ENCODE measurements at places on chromosomes 7 and 10. TPM values are rescaled to one million over a fixed set of nuclear protein-coding genes. Genes with fewer than 3 reads are reported as not detected.

CRYGN gene
- not detected for total RNA-seq

TDRD1 gene
- not detected for total RNA-seq

SAMD9L gene
- 16.8 TPM for total RNA-seq

PAPOLB gene
- 0.10 TPM for total RNA-seq

DNMBP gene
- 17.5 TPM for total RNA-seq

MBLAC1 gene
- 2.3 TPM for total RNA-seq

ZNF680 gene
- total RNA-seq, result 9.1 TPM

PRKAR2B gene
- 3.4 TPM for total RNA-seq

ENO4 gene
- 0.70 TPM for total RNA-seq

DNA sequence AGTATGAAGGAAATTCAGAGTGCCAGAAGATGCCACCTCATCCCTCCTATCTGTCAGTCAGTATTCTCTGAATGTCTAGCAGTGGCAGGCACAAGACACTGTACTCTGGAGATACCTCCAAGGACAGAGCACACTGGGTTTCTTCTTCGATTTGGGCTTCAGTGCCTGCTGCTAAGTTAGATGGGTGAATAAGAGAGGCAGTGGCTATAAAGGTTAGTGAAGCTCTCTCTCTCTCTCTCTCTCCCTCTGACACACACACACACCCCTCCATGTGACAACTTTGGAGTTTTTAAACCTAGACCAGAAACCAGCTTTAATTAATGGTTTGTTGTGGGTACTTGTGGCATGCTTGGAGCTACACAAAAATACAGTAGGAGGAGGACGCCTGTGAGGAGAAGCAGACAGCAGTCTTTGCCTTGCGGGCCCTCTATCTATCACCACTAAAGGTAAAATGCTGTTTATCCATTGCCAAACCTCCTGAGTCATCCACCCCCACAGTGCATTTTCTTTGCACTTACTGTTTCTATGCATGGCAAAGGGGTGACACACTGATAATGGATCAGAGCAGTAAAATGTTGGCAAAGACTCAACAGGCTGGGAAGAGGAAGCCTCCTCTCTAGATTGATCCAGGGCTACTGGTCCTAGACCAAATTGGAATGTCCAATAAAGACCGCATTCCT, 102.5 kb downstream of the TRIL start:
- H3K27me3 ChIP-seq, result peaks cover 28% of the 10 kb centered on the region
- H3K4me3 ChIP-seq, result no peak overlapping the region
- peaks cover 16% of the 10 kb centered on the region for H3K4me1 ChIP-seq
- H3K27ac ChIP-seq, result no peak overlapping the region
- H3K36me3 ChIP-seq, result no peaks in the 10 kb centered on the region
- no peak for DNase-seq

- no peak overlapping the region for H3K4me3 ChIP-seq
- peaks cover 18% of the 10 kb centered on the region for H3K27me3 ChIP-seq
- H3K27ac ChIP-seq, result no peak overlapping the region
- H3K4me1 ChIP-seq, result peaks cover 9% of the 10 kb centered on the region
Observed at GRCh38 chr10:76086761-76087639, 655.6 kb downstream of the LRMDA start.

DNA sequence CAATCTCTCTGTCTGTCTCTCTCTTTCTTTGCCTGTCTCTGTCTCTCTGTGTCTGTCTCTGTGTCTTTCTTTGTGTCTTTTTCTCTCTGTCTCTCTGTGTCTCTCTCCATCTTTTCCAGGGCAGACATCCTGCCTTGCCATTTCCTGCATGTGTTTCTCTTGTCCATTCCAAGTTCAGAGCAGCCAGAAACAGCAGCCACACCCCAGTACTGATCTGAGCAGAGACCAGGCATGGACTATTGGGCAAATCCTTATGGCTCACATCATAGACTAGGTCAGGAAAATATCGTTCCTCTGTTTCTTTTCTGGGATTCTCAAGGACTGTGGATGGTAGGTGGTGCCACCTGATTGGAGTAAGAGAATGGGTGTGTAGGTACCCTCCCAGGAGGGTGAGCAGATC, 95.8 kb downstream of the RAMP3 start:
- H3K4me1 ChIP-seq, result no peaks in the 10 kb centered on the region
- H3K27me3 ChIP-seq, result peaks cover 39% of the 10 kb centered on the region
- H3K27ac ChIP-seq, result no peak overlapping the region
- no peaks in the 10 kb centered on the region for H3K36me3 ChIP-seq
- DNase-seq, result no peak

- no peaks in the 10 kb centered on the region for H3K27me3 ChIP-seq
- peaks cover 97% of the 10 kb centered on the region for H3K4me1 ChIP-seq
- DNase-seq, result no peak
Observed at GRCh38 chr10:13706604-13707003, 119.8 kb downstream of the PRPF18 start.

GRCh38 chr10:110353244-110354119, 48.8 kb upstream of the SMNDC1 start:
- peak overlapping the region; percentile 57 for H3K27ac ChIP-seq
- H3K36me3 ChIP-seq, result no peaks in the 10 kb centered on the region
- H3K27me3 ChIP-seq, result no peaks in the 10 kb centered on the region
- H3K4me1 ChIP-seq, result peaks cover 34% of the 10 kb centered on the region
- no peak for DNase-seq

DNA sequence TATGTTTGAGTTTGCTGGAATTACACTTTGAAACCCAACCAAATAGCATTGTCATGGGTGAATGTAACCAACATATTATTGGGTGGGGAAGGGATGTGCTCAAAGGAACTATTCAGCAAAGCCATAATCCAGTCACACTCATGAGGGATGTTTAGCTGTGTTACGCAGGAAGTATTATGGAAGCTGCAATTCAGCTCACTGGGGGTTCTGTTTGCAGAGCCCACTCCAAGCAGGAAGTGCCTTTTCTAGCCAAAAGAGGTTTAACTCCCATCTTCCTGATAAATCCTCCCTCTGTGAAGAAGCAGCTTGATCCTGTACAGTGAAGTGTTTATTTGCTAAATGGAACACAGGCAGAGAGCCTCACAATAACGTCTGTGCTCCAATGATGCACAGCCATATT, 172.5 kb downstream of the GLI3 start:
- H3K4me3 ChIP-seq, result no peak overlapping the region
- DNase-seq, result no peak
- H3K27me3 ChIP-seq, result no peaks in the 10 kb centered on the region

DNA sequence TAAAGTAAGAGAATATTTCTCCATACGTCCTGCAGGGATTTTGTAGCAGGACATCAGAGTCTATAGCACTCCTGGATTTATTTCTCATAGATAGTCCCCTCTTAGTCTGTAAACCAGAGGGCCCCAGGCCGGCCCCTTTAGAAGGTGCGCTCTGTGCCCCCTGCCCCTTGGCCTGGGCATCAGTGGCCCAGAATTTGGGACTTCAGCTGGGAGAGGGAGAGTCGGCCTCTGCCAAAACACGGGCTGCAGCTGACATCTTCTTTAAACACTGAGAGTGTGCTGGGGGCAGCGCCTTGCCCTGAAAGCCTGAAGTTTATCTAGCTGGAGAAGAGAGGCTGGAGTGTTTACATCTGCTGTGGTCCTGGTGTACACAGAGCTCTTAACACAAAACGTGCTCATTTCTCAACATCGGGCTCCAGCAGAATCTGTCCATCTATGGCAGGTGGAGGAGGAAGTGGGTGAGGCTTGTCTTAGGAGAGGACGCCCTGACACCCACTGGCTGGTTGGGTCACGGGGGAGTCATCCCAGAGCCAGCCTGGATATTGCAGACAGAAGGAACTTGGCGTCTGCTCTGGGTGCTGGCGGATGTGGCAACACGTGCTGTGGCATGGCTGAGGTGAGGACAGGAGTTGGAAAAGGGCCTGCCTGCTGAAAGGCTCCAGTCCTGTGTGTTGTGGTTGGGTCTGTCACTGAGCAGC, 5.0 kb upstream of the TACR2 start:
- peaks cover 6% of the 10 kb centered on the region for H3K4me1 ChIP-seq
- peaks cover 9% of the 10 kb centered on the region for H3K27me3 ChIP-seq
- H3K27ac ChIP-seq, result no peak overlapping the region
- no peak overlapping the region for H3K4me3 ChIP-seq
- DNase-seq, result no peak

DNA sequence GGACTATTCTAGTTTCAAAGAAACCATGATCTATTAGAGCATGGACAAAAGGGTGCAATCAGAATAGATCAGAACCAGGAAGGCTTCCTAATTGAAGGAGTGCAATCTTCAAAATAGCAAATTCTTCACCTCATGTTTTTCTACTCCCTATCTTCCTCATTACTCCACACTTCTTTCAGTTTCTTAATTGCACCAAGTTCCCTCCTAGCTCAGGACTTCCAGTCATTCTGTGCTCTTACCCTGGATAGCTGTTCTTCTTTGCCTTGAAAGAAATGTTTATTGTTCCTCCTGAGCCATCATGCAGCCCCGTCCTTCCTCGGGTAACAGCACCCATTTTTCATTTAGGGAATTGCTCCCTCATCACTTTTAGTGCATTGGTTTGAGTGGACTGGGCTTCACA, 23.1 kb downstream of the TRPV5 start:
- H3K36me3 ChIP-seq, result no peaks in the 10 kb centered on the region
- no peaks in the 10 kb centered on the region for H3K4me1 ChIP-seq
- no peak overlapping the region for H3K27ac ChIP-seq
- no peaks in the 10 kb centered on the region for H3K27me3 ChIP-seq
- no peak for DNase-seq

- H3K27ac ChIP-seq, result no peak overlapping the region
- peak; percentile 36 for DNase-seq
- H3K27me3 ChIP-seq, result no peaks in the 10 kb centered on the region
- peaks cover 3% of the 10 kb centered on the region for H3K4me1 ChIP-seq
- H3K4me3 ChIP-seq, result no peak overlapping the region
- no peaks in the 10 kb centered on the region for H3K36me3 ChIP-seq
Observed at GRCh38 chr7:44893710-44894234, 8.4 kb upstream of the PURB start.

DNA sequence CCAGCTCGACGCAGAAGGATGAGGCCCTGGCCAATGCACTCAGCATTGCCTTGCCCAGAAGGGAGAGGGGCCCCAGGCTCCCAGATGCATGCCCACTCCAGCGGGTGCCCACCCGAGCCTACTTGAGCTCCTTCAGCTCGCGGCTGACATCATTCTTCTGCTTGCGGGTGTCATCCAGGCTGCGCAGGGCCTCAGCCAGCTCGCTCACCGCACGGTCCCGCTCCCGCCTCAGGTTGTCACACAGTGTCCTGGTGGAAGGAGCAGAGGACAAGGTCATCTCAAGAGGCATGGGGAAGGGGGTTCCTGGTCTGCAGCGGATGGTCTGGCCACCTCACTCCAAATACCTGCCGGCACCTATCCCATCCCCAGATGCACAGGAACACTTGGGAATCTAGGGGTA, 92.8 kb downstream of the DLG5 start:
- no peak overlapping the region for H3K4me3 ChIP-seq
- peaks cover 26% of the 10 kb centered on the region for H3K36me3 ChIP-seq
- peaks cover 23% of the 10 kb centered on the region for H3K4me1 ChIP-seq
- no peaks in the 10 kb centered on the region for H3K27me3 ChIP-seq

DNA sequence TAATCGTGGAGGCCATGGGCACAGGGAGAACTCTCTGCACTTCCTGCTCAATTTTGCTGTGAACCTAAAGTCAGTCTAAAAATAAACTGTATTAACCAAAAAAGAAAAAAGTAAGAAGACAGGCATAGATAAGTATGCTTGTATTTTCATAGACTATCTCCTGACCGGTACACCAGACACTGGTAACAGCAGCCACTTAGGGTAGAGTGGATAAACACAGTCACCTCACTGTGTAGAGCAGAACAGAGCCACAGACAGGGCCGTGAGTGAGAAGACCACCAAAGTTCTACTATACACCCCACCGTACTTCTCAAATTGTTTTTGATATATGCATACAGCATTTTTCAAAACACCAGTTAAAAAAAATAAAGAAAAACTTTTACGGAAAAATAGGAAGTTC, 25.0 kb downstream of the NUDCD3 start:
- DNase-seq, result no peak
- peak overlapping the region; percentile 19 for H3K27ac ChIP-seq
- peaks cover 37% of the 10 kb centered on the region for H3K36me3 ChIP-seq
- H3K4me1 ChIP-seq, result peaks cover 34% of the 10 kb centered on the region

DNA sequence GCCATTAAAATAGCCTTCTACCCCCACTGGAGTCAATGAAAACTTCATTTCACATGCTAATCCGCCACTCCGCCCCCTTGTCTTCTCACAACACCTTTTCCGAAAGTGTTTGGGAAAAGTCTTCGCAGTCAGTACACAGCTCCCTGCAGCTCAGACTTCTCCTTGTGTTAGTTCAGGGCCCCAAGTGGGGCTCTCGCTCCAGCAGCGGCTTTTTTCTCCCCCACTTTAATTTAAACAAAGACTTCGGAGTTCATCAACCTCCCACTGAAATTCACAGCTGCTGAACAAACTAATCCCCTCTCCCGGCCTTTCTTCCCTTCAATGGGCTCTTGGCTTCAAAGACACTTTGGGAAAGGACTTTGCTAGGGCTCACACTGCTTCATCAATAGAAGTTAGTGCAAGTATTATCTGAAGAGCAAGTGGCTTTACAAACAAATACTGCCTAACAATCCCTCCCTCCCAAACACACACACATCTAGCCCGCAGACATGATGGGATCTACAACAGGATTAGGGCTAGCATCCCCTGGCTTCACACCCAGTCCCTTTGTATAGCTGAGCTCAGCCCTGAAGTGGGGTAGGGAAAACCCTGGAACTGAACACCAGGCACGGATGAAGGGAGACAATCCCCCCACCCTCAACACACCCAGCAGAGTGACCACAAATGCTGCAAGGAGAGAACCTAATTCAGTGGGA, 23.1 kb downstream of the WNT8B start:
- DNase-seq, result no peak
- peaks cover 3% of the 10 kb centered on the region for H3K27me3 ChIP-seq
- peaks cover 49% of the 10 kb centered on the region for H3K36me3 ChIP-seq
- H3K4me3 ChIP-seq, result no peak overlapping the region
- H3K27ac ChIP-seq, result no peak overlapping the region

- H3K27me3 ChIP-seq, result peaks cover 34% of the 10 kb centered on the region
- no peak overlapping the region for H3K27ac ChIP-seq
- H3K36me3 ChIP-seq, result no peaks in the 10 kb centered on the region
- DNase-seq, result no peak
- no peak overlapping the region for H3K4me3 ChIP-seq
Observed at GRCh38 chr10:2964632-2965296, 102.6 kb upstream of the PFKP start.

DNA sequence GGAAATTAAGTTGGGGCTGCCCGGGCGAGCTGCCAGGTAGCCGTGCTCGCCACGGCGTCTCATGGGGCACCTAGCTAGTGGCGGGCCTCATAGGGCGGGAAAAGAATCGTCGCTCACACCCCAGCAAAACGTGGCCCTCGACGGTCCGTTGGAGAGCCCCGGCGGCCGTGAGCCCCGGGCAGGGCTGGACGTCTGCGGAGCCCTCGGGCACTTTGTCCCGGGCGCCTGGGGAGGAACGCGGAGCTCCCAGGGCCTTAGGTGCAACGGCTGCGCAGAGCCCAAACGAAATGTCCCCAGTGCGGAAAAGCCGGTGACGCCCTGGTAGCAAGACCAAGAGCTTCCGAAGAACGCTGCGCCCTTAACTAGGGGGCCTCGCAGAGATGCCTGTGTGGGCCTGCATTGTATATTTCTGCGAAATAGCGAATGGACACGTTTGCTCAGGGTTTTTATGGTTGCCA, 866 bp upstream of the SFMBT2 start:
- peak overlapping the region; percentile 82 for H3K4me3 ChIP-seq
- DNase-seq, result no peak
- H3K36me3 ChIP-seq, result no peaks in the 10 kb centered on the region
- H3K27ac ChIP-seq, result no peak overlapping the region
- peaks cover 30% of the 10 kb centered on the region for H3K4me1 ChIP-seq

GRCh38 chr10:59814878-59815277, 61.6 kb upstream of the MRLN start:
- H3K36me3 ChIP-seq, result peaks cover 20% of the 10 kb centered on the region
- no peak overlapping the region for H3K27ac ChIP-seq
- no peak for DNase-seq
- H3K4me1 ChIP-seq, result no peaks in the 10 kb centered on the region
- no peaks in the 10 kb centered on the region for H3K27me3 ChIP-seq

Data from osteocyte (in vitro differentiated cells).